ENCODE measurements at places on chromosomes 6 and 20.

GRCh38 chr6:56459030-56459805 lies 183.5 kb downstream of the DST start:
- no peak for DNase-seq

- DNase-seq: no peak
These were observed 374.3 kb upstream of the SOX4 start for GRCh38 chr6:21219241-21219640.

DNA sequence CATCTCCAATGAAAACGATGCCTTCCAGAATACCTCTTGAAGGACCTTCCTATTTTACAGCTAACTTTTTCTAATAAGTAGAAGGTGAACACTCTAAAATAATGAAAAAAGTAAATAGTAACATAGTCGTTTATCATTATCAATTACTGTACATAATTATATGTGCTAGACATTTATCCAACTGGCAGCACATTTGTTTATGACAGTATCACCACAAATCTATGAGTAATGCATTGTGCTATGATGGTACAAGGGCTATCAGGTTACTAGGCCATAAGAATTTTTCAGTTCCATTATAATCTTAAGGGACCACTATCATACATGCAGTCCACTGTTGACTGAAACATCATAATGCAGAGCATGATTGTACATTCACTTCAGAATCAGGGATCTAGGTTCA lies 68.4 kb downstream of the ATG5 start:
- no peak for DNase-seq

DNA sequence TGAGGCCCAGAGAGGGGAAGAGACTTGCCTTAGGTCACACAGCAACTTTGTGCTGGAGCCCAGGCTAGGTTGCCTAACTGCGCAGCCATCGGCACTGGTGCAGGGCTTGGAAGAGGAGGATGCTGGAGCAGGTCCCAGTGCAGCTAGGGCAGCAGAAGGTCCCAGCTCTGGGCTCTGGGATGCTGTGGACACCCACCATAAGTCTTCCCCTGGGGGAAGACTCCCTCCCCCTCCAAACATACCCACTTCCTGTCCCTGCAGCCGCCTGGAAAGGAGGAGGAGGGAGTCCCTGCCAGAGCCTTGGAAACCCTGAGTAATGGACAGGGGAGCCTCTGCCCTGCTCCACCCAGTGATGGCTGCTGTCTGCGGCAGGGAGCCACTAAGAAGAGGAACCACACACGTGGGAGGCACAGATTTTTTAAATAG lies 93.6 kb downstream of the NCR2 start:
- DNase-seq: no peak

- DNase-seq: no peak
These were observed 103.4 kb downstream of the LRRC1 start for GRCh38 chr6:53898026-53898795.

DNA sequence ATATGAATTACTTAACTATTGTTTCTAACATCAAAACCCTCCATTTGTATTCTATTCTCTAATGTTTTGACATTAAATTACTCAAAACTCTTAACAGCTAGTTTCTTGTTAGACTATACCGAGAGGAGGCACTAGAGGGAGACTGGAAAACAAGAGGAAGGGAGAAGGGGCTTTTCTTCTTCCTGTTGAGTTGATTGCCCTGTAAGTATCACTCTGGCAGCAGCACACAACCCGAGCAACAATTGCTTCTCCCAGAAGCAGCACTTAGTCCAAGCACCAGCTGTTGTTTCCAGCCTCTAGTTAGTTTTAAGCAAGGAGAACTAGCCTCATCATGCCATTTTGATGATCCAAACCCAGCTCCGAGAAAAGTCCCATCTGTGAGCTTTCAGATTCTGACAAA lies 603.8 kb downstream of the PRKN start:
- no peak for DNase-seq

DNA sequence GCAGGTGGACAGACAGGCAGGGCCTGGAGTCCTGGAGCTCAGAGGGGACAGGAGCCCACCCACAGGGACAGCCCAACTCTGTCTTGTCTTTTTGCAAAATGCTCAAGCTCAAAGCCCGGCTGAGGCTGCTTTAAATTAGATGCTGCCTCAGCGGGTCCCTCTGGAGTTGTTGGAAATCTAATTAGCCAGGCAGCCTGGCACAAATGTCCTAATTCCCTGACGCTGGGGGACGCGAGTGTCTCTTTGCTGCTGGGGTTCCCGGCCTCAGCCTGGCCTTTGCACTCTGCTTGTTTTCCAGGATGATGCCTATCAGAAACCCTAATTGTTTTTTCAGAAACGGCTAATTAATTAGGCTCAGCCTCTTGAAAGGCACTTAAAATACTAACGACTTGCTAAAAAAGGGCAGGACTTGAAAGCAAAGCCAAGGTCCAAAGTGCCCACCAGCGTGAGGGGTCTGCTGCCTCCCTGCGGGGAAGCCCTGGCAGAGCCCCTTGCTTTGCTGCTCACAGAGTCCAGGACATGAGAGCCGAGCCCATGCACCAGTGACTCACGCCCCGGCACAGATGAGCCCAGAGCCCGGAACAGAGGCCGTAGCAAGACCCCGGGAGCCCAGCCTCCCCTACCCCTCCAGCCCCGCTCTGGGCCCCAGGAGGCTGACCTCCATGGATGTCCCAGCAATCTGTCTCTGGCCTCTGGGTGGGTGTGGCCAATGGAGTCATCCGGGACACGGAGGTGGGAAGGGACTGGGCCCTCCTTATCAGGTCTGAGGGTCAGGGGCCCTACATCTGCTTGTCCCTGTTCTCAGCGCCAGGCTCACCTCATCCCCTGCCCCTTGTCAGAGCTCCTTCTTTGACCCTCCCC lies 46.0 kb upstream of the BHLHE23 start:
- no peak for DNase-seq

DNA sequence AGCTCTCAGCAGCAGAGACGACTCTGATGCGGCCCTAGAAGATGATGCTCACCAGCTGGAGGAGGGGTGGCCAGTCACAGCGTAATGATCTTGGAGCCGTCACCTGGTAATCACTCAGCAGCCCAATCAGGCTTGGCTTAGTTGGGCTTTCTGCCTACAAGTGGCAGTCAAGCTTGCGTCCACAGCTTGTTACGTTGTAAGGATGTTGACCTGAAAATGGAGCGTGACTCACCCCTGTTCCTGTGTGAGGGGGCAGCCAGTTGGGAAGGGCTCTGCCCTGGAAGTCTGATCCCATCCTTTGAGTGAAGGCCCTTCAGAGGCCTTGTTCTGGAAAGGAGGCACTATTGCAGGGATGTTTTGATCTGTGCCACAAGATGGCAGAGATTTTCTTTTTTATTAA lies 49.8 kb downstream of the SPATA2 start:
- no peak for DNase-seq

DNA sequence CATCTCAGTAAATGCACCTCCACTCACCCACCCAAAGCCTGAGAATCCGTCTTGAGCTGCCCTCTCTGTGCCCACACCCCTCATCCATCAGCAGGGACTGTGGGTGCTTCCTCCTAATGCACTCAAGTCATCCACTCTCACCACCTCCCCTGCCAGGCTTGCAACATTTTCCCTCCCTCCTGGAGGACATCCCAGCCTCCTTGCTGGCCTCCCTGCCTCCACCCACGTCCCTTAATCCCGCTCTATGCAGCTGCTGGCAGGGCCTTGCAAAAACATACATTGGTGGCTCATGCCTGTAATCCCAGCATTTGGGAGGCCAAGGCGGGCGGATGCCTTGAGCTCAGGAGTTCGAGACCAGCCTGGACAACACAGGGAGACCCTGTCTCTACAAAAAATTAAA lies 15.6 kb upstream of the SRC start:
- DNase-seq: no peak

- no peak for DNase-seq
These were observed 539 bp upstream of the BHLHE23 start for GRCh38 chr20:63007360-63007645.

DNA sequence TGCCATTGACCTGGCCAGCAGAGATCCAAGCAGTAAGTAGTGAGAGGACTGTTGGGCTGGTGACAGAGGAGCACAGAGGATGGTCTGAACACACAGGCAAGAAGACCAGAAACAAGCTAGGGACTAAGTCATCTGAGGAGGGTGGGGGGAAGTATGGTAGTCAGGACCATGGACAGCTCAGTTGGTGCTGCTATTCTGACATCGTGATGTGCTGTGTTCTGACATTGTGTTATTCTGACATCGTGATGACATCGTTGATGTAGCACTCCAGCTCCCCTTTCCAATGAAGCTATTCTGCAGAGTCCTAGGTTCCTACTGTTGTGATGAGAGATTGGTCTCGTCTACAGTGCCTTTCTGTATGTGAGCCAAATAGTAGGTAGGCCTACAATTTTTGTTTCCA lies 28.7 kb downstream of the CFAP206 start:
- peak; percentile 19 for DNase-seq

GRCh38 chr20:50744143-50744792 lies 12.9 kb downstream of the PARD6B start:
- no peak for DNase-seq

GRCh38 chr6:110615722-110616121 lies 139.3 kb upstream of the SLC22A16 start:
- no peak for DNase-seq

DNA sequence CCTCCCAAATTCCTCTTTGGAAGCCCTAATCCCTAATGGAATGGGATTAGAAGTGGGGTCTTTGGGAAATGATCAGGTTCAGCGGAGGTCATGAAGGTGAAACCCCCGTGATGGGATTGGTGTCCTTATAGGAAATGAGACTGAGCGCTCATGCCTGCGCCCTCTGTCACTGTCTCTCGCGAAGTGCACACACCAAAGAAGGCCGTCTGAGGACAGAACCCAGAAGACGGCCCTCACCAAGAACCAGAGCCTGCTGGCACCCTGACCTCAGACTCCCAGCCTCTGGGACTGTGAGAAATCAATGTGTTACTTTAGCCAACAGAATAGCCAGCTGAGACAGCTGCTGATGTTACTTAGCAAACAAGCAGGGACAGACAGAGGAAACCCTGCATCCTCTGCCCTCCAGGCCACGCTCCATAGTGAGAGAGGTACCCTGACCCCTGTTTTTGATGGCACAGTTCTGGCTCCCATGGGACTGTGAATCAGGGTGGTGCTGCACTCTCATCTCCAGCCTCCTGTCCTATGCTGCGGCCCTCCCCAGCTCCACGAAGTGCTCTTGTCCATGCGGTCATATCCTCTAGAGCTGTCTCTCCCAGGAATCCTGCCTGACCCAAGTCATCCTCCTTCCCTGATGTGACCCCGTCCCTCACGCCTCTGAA lies 369.3 kb downstream of the ZFAND3 start:
- DNase-seq: no peak

DNA sequence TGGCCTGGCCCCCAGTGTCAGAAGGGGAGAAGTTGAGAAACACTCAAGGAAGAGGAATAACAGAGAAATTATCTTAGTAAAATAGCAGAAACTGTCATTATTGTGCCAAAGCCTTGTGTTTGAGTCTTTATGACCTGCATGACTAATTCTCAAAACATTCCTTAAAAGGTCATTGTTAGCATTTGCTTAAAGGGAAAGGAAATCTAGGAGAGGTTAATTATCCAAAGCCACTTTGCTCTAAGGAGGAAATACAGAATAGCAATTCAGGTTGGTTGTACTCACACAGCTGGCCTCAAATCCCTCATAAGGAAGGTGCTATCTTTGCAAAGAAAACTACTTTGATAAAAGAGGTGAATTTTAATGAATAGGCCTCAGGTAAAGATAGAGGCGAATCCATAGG lies 516.7 kb downstream of the CBLN4 start:
- DNase-seq: no peak

DNA sequence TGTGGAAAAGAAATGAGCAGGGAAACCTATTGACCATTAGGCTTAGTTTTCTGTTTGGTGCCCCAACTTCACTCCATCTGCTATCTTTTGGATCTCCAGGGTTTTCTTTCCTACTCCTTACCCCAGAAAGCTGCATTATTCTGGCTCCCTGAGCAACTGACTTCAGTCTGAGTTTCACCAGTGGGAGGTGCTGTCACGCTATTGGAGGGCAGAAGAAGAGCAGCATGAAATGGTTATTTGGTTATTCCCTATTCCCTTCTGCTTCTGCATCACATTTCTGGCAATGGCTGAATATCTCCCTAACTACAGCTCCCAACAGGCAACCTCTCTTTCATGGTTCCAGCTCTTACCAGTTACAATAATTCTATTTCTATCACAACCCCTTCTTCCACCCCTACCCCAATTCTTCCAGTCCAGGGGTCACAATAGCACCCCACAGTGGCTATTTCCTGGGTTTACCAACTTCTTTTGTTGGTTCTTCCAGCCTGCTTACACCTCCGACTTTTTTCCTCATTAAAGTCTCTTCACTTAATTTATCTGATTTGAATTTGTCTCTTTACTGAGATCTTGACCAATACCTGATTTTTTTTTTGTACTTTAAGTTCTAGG lies 311.5 kb downstream of the PLCB1 start:
- DNase-seq: no peak

DNA sequence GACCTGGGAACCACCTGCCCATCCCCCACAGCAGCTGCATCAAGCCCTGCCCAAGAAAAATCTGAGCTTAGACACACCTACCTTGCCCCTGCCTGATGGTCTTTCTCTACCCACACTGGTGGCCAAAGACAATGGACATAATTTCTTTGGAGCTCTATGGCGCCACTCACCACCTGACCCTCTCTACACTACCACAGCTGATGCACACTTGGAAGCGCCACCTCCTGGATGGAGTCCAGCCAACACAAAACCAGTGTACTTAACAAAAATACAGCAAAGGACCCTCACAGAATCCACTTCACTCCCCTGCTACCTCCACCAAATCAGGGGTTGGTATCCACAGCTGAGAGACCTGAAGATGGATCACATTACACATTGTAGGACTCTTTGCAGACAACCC lies 39.7 kb upstream of the CLVS2 start:
- no peak for DNase-seq

GRCh38 chr6:158073776-158074175 lies 92.1 kb downstream of the SYNJ2 start:
- no peak for DNase-seq

GRCh38 chr6:67935976-67936477 lies 699.1 kb upstream of the ADGRB3 start:
- DNase-seq: no peak

DNA sequence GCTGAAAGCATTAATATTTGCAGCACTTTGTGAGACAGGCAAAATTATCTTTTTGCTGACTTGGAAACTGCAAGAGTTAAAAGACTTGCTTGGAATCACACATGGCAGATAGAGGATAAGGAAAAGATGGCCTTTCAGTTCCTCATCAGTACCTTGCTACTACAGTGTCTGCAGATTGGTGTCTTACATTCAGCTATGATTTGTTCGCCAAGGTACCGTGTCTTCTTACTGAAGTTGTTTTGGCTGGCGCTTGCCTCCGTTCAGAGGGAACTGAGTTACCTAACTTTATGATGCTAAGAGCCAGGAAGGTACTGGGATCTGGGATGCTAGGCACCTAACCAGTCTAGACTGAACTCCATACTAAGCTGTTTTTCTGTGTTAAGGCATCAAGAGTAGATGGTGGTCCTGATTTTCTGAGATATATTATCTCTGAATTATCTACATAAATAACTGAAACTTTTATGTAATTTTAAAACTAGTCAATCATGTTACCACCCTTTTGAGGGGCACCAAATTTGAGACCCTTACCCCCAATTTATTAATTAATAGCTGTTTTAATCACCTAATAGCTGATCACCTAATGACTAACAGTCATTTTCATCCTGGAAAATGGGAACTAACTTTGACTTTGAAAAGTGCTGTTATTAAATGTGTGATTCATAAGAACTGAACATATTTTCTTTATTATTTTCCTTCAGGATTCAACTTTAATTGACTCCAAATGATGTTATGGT lies 2.5 kb downstream of the WTAP start:
- no peak for DNase-seq

- DNase-seq: no peak
These were observed at the start of gene PRR18 for GRCh38 chr6:166308033-166308768. Gene PRR18 (minus strand): TSS chr6:166308392. CDS start chr6:166308142, 250 bp downstream.

Data from stimulated activated CD8-positive, alpha-beta memory T cell treated with anti-CD3 and anti-CD28 coated beads, Interleukin-15, amount 100 ng/mL, for 1 hour (primary cell).